GM18507 (cell line): ENCODE measurements at places on chromosomes 1 and 21.
A peak's percentile ranks its signal among the peaks of the same experiment; 100 is the strongest.

DNA sequence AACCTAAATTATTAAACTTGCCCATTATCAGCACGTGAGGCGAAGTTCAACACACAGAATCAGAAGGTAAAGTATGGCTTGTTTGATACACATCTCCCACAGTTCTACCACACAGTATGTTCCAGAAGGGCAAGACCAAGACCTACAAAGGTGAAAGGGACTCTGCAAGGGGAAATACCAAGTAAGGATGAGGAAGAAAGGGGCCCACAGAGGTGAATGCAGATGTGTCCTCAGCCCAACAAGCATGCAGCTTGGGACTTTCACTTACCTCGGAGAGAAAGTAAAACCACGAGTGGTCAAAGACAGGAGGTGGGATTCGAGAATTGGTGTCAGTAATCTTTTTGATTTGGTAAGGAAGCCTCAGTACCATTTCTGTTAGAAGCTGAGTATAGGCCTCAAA, 85.8 kb downstream of the UBR4 start:
- peak; percentile 8 for DNase-seq

GRCh38 chr1:245277276-245277675, 122.5 kb downstream of the KIF26B start:
- DNase-seq: no peak

GRCh38 chr1:219959540-219960203, 31.3 kb upstream of the SLC30A10 start:
- no peak for DNase-seq

- DNase-seq: no peak
Measured at GRCh38 chr1:27571439-27572018, 32.4 kb downstream of the AHDC1 start.

- peak; percentile 55 for DNase-seq
Measured at GRCh38 chr1:42756956-42757891, 9.6 kb downstream of the P3H1 start.

- no peak for DNase-seq
Measured at GRCh38 chr1:151653397-151653796, 41.5 kb downstream of the SNX27 start.
